HT-29 (cell line): ENCODE measurements at places on chromosomes 16 and 17.

GRCh38 chr16:50594308-50595260, 46.4 kb downstream of the NKD1 start:
- no peak for DNase-seq

- DNase-seq = no peak
Measured at GRCh38 chr16:21990381-21990944, 10.5 kb downstream of the PDZD9 start.

DNA sequence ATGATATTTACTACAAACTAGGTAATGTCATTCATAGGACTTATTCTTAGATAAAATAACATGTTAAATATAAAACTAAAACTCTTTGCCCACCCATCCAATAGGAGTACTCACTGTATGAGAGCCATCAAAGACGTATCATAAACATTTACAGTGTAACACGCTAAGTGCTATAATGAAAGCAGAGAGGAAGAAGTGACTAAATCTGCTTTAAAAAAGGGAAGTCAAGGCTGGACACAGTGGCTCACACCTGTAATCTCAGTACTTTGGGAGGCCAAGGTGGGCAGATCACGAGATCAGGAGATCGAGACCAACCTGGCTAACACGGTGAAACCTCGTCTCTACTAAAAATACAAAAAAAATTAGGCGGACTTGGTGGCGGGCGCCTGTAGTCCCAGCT, 32.4 kb downstream of the SPAG9 start:
- DNase-seq = no peak

DNA sequence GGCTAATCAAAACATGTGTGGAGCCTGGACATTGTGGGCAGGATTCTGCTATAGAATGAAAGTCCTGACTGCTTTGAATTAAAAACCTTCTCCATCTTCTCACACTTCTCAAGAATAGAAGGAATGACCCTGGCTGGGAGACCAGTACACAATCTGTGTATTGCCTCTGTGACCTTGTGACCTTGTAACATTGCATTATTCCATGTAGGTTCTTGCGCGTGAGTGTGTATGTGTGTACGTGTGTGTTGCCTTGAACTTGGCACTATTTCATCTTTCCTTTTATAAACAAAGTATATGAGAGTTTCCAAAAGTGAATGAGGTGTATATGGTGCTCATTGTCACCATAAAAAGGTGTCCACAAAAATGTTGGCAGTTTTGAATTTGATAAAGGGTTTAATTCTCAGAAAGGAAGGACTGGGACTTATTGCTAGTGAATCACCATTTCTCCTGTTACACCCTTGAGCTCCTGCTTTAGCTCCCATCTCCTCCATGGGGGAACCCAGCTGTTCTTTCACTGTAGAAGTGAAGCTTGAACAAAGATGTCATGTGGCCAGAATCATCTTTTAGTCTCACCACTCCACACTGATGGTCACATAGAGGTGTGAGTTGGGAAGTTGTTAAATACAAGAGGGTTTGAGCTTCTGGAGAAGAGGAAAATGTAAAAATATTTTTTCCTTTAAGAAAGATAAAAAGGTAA, 244.9 kb downstream of the FTO start:
- no peak for DNase-seq

DNA sequence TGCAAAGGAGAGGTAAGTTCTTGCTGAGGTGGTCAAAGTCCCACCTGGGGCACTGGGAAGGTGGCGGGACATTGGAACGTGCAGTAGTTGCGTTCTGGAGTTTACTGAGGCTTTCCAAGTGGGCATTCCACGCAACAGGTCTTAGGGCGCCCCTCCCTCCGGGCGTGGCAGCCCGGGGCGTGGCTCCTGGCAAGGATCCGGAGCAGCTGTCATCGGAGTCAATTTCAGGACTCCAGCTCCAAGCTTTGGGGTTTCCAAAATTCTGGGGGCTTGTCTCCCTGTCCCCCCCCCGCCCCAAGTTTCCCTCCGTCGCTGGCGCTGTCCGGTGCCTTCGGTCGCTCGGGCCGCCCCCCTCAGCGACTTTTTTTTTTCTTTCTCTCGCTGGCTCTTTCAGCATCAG, 43.1 kb upstream of the AMZ2 start:
- no peak for DNase-seq

DNA sequence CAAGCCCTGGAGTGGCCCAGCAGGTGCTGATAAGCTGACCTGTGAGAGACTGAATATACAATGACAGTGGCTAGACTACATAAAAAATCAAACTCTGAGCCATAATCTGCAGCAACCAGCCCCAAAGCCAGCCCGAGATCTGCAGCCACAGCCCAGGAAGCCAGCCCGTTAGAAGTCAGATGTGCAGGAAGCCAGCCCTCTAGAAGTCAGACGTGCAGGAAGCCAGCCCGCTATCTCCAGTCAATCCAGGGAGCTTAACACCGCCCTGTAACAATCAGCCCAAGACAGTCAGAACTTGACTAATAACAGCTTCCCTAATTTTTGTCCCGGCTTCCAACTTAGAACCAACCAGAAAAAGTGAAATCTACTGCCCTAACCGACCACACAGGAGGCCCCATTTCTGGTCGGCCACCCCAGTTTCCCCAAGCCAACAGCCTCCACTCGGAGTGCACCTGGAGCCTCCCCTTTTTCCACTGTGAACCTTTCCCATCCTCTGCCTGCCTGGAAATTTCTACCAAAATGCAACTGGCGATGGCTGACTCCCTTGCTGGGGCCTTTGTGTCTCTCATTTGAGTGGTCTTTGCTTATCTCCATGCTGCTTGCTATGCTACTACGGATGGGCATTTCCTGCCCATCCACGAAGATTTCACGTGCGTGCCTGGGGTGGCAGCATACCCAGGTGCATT, 769.3 kb downstream of the KCNJ18 start:
- no peak for DNase-seq

- DNase-seq = peak; percentile 57
Measured at GRCh38 chr17:4247971-4248388, 15.8 kb downstream of the ANKFY1 start.

- no peak for DNase-seq
Measured at GRCh38 chr16:7976125-7976524, 614.2 kb downstream of the TMEM114 start.
